ENCODE measurements at places on chromosomes 3 and 15.

DNA sequence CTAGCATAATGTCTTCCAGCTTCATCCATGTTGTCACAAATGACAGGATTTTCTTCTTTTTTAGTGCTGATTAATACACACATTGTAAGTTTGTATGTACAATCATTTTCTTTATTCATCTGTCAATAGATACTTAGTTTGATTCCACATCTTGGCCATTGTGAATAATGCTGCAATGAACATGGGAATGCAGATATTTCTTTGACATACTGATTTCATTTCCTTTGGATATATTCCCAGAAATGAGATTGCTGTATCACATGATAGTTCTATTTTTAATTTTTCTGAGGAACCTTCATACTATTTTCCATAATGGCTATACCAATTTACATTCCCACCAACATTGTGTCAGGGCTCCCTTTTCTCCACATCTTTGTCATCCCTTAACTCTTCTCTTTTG is 117.9 kb downstream of the MEIS2 start:
- DNase-seq: no peak

DNA sequence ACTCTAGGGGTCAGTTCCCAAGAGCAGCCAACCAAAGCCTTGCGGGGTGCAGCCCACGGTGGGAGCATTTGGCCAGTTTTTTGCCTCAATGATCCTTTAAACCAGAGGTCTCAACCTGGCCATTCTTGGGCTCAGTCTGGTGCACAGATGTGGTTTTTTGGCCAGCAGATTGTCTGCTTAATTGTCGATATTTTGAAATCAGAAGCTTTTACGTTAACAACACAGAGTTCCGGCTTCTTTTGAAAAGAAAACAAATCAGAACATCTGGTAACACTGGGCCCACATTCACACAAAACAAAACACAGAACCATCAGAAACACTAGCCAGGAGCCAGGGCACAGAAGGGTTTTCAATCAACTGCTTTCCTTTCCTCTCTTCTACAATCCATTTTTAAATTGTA is 127.7 kb downstream of the XXYLT1 start:
- no peak for DNase-seq

DNA sequence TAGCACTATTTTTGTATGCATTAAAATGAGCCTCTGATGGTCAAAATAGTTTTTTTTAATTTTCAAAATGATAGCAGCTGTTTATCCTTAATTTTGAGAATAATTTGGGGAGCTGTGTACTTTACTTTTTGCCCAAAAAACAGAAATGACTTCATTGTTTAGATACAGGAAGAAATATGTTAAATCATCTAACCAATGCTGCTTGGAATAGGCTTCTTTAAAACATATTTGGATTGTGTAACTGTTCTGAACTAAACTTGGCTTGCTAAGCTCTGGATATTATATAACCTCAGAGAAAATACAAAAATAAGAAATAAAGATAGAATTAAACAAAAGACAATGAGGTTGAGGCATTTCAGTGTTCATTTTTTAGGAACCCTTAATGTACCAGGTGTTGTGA is 119.3 kb downstream of the SERPINI1 start:
- no peak for DNase-seq

DNA sequence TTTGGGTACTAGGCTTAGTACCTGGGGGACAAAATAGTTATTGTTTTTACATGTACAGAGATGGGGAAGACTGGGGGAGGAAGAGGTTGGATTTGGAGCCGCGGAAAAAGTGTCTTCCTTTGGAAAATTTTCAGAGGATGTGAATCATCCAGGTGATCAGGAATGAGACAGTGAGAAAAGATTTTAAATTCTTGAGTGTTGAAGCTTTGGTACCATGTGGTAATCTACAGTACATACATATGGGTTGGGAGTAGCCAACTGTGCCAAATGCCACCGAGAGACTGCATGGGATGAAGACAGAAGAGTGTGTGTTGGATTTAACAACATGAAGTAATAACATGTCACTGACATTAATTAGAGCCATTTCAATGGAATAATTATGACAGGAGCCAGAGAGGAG is 1238.2 kb downstream of the ROBO1 start:
- no peak for DNase-seq

GRCh38 chr15:64686130-64686735 is 89.2 kb downstream of the RBPMS2 start:
- peak; percentile 48 for DNase-seq

DNA sequence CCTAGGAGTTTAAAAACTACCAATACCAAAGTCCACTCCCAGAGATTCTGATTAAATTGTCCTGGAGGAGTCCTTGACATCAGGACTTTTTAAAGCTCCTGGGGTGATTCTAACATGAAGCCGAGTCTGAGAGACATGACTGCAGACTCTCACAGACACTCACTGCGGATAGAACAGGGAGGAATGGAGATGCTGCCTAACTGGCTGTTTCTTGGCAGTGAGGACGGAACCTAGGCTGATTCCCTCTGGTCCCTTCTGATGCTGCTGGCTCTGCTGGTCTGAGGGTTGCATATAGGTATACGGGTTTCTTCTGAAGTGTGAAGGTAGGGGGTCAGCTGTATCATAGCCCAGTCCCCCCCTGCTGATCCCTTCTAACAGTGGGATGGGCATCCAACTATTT is 1.3 kb upstream of the HRG start:
- DNase-seq: no peak

- DNase-seq: no peak
These were observed at the start of gene FBN1 for GRCh38 chr15:48645558-48646330. Gene FBN1, minus strand, starts transcription at chr15:48645709. Its CDS starts 940 bp downstream, at chr15:48644769.

- DNase-seq: no peak
These were observed 2.6 kb downstream of the LRRC3B start for GRCh38 chr3:26625187-26625586.

DNA sequence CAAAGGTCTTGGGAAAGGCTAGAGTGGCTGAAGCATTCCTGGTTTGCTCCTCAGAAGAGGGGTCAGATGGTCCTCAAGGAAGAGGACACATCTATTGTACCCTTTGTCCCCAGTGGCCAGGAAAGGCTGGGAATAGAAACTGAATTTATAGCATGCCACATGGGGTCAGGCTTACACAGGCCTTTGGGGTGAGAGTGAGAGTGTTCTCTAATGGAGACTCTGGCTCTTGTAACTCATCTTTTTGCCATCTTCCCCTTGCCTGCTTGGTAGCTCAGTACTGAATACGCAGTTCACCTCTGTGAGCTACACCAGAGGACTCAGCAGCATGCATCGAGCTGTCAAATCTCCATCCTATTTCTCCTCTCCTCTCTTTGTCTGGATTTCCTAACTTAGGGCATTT is 87.5 kb downstream of the ATP2B2 start:
- DNase-seq: no peak

DNA sequence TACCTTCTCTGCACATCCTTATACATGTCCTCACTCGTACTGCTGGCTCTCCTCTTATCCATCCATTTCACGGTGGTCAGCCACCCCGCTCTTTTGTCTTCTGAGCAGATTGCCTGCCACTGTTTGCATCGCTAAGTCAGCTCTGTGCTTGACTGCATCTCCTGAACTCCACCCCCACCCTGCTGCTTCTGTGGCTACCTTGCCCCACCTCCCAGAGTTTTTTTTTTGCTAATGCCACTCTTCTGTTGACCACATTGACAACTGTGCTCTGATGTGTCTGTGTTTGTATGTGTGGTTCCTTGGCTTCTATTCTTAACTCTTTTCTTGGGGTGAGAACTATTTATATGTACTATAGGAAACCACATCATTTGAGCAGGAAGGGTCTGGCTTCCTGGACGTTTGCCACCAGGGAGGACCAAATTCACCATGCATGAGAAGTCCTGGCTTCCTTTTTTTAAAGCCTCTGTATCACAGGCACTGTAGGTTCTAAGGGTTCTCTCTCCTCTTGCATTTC is 12.8 kb upstream of the MTMR10 start:
- DNase-seq: no peak

DNA sequence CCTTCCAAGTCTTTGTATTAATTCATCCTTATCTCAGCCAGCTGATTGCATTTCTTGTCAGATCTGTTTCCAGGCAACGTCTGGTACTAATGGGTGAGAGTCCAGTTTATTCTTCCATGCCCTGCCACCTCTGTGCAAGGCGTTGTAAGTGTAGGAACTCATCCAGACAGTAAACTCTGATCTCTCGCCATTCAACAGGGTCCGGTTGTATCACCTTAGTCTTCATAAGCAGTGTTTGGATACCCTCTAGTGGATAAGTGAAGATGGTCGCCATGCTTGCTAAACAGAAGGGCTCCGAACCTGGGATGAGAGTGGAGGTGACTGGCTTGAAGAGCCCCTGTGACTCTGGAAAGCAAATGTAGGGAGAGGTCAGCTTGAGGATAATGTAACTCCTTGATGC is 51.6 kb upstream of the CMTM7 start:
- peak; percentile 53 for DNase-seq

- no peak for DNase-seq
These were observed 28.6 kb downstream of the TRAK1 start for GRCh38 chr3:42119561-42120355.

GRCh38 chr3:19254189-19254588 is 105.9 kb downstream of the KCNH8 start:
- no peak for DNase-seq

- DNase-seq: no peak
These were observed 145.1 kb downstream of the LPP start for GRCh38 chr3:188299068-188299467.

DNA sequence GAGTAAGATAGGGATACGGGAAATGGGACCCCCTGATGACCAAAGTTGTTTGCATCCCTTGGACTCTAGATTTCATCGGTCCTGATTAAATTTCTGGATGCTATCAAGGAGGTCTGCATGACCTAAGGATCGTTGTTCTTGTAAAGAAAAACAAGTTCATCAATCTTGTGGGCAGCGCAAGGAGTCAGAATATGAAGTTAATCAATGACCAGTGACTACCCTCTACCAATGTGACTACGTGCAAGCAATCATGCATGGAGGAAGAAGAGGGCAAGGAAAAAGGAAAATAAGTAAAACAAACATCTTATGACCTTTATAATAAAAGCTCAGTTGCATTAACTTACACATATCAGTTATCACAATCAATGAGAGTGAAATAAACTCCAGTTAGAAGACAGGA is 139.7 kb downstream of the RTP4 start:
- DNase-seq: no peak

DNA sequence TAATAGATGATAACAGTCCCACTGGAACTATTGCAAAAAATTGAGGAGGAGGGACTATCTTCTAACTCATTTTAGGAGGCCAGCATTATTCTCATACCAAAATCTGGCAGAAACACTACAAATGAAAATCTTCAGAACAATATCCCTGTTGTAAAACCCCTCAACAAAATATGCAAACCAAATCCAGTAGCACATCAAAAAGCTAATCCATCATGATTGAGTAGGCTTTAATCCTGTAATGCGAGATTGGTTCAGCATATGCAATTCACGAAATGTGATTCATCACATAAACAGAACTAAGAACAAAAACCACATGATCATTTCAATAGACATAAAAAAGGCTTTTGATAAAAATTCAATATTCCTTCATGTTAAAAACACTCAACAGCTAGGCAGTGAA is 23.9 kb upstream of the PLSCR2 start:
- DNase-seq: no peak

DNA sequence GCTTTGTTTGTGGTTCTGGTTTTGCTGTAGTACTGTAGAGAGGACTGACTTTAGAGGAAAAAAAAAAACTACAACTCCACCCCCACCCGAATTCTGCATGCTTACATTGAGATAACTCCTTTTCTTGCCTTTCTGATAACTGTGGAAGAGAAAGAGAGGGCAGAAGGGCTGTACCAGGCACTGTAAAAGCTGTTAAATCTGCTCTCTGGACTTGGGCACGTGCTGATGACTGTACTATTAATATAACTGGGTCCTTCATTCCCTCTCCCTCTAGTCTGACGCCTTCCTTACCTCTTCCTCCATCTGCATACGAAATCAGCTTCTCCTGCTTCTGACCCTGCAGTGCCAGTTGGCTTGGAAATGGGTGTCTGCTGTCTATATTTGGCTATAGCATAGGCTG is 15.0 kb downstream of the MAPKBP1 start:
- DNase-seq: no peak

- no peak for DNase-seq
These were observed 10.9 kb downstream of the PXYLP1 start for GRCh38 chr3:141242377-141243092.

DNA sequence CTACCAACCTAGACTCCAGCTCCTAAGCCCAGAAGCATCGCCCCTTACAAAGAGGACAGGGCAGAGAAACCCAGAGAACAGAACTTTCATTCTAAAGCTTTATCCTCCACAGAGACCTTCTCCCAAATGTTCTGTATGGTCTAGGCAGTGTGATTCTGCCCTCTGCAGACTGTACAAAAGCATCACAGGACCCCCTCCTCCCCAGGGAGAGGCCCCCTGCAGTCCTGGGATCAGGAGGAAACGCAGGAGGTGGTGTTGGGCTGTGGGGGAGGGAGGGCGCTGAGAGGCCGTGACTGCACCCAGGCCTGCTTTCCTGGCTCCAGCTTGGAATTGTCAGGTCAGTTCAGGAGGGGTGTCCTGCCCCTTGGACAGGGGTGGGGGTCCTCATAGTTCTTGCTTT is 101.3 kb downstream of the DGKG start:
- no peak for DNase-seq

- DNase-seq: no peak
These were observed 694 bp upstream of the EEFSEC start for GRCh38 chr3:128152419-128153155.

GRCh38 chr15:70299931-70300869 is 202.5 kb upstream of the TLE3 start:
- peak; percentile 7 for DNase-seq
